Effector CD8-positive, alpha-beta T cell (primary cell): ENCODE measurements at places on chromosomes 7 and 10.

GRCh38 chr7:37832194-37832593 is 16.2 kb upstream of the NME8 start:
- no peak for DNase-seq

DNA sequence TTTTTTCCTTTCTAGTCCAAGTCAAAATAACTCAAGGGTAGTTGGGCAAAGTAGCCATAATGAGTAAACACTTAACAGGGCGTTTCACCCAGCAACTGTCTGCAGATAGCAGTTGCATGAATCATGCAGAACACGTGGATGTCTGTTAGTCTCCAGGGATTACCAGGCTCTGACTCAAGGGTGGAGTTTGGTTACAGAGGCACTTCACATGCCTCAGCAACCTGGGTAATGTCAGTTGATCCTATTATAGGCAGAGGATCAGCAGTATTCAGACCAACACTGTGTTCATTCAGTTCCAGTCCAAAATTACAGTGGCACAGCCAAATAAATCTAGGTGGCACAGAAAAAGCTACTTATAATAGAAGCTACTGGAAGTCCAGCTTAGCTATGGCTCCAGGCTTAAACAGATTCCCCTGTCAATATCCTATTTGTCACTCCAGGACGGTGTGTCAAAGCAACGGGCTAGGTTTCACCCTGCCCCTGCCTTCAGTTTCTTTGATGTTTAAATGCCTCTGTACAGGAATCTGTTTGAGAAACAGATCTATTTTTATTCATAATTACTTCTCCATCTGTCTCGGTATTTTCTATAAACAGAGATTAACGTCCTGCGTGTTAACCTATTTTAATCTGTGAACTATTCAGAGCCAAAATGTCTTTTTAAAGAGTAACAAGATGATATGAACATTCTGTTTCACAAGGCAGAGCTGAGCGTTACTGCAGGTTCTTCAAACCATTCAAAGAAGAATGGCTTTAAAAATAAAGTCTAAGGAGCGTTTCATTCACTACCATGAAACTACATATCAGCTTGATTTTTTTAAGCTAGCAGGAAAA is 162.6 kb upstream of the AKR1E2 start:
- DNase-seq: no peak

- no peak for DNase-seq
Measured at GRCh38 chr7:122143376-122143750, 686 bp downstream of the AASS start.

DNA sequence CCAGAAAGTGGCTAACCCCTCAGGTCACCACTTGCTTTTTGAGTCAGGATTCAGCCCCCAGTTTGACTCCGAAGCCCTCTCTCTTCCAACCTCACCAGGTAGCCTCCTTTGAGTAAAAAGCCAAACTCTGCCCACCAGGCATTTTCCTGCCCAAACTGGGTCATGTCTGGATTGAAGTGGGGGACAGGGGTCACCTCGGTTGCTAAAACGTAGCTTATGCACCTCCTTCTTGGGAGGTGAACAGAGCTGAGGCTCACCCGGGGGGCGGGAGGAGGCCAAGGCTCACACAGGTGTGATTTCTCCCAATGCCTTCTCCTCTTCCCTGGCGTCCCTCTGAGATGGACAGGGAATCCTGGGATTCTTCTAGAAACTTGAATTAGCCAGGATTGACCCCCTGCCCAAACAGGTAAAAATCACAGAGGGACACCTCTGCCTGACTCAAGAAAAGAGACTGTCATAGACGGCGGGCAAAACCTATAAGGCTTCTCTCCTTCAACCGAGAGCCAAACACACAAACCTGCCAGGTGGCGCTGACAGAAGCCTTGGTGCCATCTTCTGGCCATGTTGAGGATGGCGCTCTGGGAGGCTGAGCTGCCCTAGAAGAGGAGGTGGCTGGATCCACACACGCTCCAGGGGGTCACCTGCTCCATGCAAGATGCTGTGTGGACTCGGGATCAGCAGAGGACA is 51.6 kb downstream of the PRLHR start:
- peak; percentile 2 for DNase-seq

GRCh38 chr10:70561070-70561469 is 41.5 kb downstream of the PRF1 start:
- DNase-seq: no peak

GRCh38 chr10:8073691-8074416 is 19.4 kb downstream of the GATA3 start:
- DNase-seq: no peak

- no peak for DNase-seq
Measured at GRCh38 chr7:26865094-26865388, 651 bp upstream of the SKAP2 start.

GRCh38 chr10:77360835-77361234 is 276.8 kb downstream of the KCNMA1 start:
- no peak for DNase-seq

- DNase-seq: peak; percentile 28
Measured at GRCh38 chr10:6173203-6173602, 29.5 kb upstream of the PFKFB3 start.

GRCh38 chr7:95095259-95095965 is 188.0 kb downstream of the PPP1R9A start:
- no peak for DNase-seq

GRCh38 chr7:31082017-31082416 is 29.9 kb downstream of the ADCYAP1R1 start:
- DNase-seq: no peak

DNA sequence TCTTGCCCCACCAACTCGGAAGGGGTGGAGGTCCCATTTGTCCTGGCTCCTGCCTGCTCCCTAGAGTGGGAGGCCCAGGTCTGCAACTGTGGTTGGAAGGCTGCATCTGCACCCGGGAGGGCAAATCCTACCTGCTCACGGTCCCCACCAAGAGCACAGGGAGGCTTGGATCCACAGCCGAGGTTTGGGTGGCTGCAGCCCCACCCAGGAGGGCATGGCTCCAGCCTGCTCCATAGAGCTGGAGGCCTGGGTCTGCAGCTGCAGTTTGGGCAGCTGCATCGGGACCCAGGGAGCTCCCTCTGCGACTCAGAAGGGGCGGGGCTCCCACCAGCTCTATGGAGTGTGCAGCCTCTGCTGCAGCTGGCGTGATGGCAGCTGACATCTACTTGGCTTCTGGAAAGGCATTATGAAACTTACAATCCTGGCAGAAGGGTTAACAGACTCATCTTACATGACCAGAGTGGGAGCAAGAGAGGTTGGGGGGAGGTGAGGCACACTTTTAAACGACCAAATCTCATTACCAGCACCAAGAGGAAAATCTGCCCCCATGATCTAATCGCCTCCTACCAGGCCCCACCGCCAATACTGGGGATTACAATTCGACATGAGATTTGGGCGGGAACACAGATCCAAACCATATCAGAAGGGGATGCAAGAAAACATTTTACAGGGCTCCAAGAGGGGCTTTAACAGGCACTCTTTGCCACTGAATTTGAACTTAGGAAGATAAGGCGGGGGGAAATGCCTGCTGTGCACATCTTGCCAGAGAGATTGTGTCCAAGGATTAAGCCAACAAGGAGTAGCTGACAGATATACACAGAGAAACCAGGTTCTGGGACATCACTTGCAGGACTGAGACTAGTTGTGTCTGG is 8.2 kb upstream of the BLVRA start:
- no peak for DNase-seq

GRCh38 chr10:6354168-6354772 is 151.5 kb downstream of the PFKFB3 start:
- DNase-seq: no peak

GRCh38 chr10:31742255-31742654 is 186.4 kb downstream of the ARHGAP12 start:
- DNase-seq: no peak

GRCh38 chr10:97553575-97554031 is 19.0 kb upstream of the ANKRD2 start:
- peak; percentile 6 for DNase-seq

GRCh38 chr10:111151595-111152307 is 74.9 kb downstream of the ADRA2A start:
- no peak for DNase-seq

DNA sequence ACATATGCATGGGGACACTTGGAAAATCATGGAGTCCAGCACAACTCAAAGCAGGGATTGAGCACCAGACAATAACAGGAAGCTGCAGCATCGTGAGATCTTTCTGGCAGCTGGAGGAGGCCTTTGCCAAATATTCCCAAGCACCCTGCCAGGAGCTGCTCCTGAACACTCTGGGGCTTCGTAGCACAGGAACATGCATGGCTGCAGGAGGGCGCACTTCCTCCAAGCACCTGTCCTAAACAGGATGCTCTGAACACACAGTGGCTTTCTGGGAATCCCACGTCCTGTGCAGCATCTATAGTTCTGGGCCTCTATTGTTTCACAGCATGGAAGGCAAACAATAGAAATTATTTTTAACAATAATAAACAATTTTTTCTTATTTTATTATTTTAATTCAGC is 4.1 kb downstream of the ABLIM1 start:
- no peak for DNase-seq

DNA sequence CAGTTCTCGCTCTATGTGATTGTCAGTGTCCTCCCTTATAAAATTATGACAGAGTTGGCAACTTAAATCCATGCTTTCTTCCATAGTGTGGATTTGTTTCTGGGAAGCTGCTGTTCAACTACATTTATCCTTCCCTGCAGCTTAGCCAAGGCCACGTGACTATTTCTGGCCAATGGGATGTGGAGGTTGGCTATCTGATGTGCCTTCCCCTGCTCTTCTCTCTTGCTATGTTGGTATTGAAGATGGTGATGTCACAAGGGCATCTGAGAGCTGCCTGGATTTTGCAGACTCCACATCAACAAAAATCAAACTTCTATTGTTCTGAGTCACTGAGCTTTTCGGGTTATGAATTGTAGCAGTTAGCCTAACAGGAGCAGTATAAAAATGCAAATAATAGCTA is 164.9 kb upstream of the RHOBTB1 start:
- DNase-seq: no peak

GRCh38 chr10:15363031-15363430 is 8.1 kb downstream of the FAM171A1 start:
- no peak for DNase-seq

DNA sequence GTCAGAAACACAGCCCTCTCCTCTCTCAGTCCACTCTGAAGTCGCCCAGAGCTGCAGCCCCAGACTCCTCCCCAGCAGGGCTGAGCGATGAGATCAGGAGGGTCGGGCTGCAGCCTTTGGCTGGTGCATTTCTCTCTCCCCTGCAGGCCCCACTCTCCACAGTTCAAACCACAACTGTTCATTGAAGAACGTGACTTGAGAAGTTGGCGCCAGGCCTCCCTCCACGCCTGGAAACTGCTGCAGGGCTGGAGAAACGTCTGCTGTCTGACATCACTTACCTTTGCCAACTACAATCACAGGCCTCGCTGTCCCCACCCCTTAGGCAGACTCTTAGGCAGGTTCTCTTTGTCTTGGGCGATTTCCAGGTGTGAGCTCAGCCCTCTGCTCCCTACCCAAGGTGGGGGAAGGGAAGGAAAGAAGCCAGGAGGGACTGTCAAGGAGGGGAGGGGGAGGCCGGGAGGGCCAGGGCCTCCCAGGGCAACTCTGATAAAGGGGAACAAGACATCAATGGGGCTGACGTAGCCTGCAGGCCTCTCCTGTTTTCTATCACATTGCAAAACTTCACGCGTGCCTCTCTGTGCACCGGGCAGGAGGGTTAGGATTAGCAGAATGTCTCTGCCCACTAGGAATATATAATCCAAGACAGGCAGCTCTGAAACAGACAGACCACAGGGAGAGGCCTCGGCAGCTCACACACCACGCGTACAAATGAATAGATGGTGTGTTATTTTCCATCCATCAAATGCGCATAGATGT is 32.7 kb downstream of the CALML5 start:
- no peak for DNase-seq

DNA sequence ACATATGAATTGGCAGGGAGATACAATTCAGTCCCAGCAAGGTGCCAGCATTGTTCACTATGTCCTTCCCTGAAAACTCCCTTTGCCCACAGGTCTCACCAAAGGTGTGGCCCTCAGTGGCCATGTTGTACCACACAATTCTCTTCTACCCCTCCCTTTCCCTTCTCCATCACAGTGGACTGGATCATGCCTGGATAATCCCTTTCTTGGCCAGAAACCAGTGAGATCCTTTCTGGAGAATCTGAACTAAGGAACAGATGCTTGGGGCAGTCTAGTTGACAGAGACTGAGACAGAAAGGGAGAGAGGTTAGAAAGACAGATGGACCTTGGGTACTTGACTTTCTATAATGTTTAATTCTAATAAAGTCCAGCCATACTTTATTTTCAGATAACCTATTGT is 9.5 kb downstream of the NMT2 start:
- no peak for DNase-seq

DNA sequence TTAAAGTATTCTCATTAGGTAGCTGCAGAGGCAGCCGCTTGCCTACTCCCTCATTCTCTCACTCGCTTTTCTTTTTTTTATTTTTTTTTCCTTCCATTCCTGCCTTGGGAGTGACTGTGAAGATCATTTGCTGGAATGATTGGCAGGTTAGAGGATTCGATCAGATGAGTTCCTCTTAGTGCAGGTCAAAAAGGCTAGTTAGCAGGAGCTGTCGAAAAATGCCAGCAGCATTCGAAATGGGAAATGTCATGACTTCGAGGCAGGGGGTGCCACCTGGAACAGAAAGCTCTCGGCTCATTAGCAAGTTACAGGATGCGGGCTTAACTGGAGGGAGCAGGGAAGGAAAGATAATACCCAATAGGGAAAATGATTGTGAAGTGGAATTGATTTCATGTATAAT is 137.5 kb upstream of the FZD1 start:
- DNase-seq: no peak

DNA sequence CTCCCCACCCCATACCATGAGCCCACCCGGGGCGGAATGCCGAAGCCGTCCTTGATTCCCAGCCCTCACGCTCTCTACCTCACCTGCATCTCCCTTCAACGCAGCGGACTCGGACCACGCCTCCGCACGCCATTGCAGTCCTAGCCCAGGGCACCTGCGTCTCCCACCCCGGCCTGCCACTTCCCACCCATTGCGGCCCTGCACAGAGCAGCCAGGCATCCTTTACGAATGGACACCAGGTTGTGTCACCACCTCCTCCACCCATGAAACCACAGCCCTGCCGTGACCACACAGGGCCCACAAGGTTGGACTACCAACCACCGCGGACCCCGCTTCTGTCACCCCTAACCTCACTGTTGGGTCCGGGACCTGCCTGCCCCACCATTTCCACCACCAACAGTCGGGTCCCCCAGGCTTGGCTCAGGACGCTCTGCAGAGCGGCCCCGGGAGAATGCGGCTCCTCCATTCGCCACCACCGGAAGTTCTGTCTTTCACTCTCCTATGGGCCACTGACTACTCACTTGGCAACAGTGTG is 232.5 kb downstream of the MAD1L1 start:
- DNase-seq: no peak

- no peak for DNase-seq
Measured at GRCh38 chr7:22680482-22680911, 46.5 kb upstream of the IL6 start.

GRCh38 chr7:27212497-27213432 is 12.9 kb upstream of the HOXA13 start:
- DNase-seq: no peak

- DNase-seq: no peak
Measured at GRCh38 chr10:66538908-66539307, 386.9 kb upstream of the LRRTM3 start.

- no peak for DNase-seq
Measured at GRCh38 chr7:149831741-149832219, 6.4 kb upstream of the ZNF862 start.
